CD8-positive, alpha-beta memory T cell (primary cell): ENCODE measurements at places on chromosomes 7 and 10.
A peak's percentile ranks its signal among the peaks of the same experiment; 100 is the strongest.

DNA sequence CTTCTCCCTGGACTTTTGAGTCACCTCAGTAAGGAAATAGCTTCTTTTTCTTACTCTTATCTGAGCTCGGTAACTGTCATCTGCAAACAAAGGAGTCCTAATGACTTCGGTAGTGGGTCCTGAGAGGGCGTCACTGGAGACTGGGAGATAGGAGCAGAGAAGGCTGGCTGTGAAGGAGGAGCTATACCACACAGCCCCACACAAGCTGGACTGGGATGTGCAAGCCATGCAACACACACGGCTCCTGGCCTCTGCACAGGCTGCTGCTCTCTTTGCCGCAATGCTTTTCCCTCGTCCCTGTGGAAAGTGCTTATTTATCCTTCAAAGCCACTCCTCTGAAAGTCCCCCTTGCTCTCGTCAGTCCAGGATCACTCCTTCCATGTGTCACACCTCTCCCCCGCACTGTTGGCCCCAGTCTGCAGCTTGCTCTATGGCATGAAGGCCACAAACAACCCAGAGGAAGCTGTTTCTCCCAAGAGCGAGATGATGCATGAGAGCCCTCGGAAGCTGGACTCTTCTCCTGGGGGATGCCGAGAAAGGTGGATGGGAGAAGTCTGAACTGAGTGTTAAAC lies 14.9 kb downstream of the TMEM273 start:
- DNase-seq = no peak

DNA sequence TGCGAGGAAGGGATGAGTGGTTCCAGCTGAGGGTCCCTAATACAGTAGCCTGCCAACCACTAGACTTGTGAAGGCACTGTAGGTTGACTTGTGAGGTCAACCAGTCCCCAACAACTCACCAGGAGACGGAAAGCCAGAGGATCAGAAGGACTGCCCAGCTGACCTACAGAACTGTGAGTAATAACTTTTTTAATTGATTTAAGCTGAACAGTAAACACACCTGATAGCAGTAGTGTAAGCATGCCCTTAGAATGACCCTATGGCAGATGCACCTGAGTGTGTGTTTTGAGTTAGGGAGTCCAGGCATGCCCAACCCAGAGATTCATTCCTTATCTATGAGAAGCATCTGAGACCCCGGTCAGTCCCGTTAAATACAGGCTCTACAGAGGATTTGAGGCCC lies 14.1 kb downstream of the PRLHR start:
- no peak for DNase-seq

- DNase-seq = no peak
Observed at GRCh38 chr10:106401161-106401560, 763.3 kb downstream of the SORCS1 start.

DNA sequence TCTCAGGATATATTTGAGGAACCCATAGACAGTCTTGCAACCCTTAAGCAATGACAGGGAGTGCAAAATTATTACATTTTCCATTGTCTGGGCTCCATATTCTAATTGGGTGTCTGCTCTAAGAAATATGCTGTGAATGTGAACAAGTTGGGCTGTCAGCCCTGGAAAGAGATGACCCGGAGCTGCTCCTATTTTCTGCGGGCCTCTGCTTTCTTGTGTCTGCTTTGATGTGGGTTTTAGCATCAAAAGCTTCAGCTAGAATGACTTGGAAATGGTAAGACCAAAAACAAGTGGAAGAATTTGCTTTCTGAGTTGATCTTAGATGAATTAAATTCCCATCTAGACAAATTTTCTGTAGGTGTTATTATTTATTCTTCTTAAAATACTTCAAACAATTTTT lies 343.6 kb upstream of the IGFBP3 start:
- no peak for DNase-seq

GRCh38 chr7:81833401-81833800 lies 63.6 kb upstream of the HGF start:
- no peak for DNase-seq

DNA sequence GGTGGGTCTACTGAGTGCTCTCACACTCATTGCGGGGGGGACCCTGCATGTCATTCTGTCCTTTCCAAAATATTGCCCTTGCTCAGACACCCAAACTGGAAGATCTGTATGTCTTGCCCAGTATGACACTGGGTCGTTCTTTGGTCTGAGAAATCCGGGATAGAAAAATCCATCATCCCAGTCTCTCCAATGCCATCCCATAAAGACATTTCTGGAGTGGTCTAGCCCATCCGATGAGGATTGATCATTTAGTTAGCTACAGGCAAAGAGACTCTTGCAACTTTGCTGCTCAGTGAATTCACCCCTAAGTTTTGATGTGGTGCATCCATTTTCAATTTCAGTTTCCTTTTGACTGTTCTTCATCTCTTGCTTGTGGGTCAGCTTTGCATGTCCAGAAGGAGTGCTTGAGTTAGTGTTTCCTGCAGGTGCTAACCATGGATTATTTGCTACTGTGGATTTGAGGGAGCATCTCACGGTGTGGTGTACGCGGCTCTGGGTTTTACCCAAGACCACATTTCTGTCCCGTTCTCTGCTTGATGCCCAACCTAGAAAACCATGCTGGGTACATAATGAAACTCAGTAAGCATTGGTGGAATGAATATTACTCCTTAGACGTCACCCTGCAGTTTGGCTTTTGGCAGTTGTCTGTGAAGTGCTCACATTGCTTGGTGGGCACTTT lies 247.0 kb upstream of the MKI67 start:
- no peak for DNase-seq

GRCh38 chr10:89278034-89278535 lies 23.8 kb upstream of the IFIT2 start:
- no peak for DNase-seq

- DNase-seq = no peak
Observed at GRCh38 chr10:54614072-54614471, 187.0 kb downstream of the PCDH15 start.

DNA sequence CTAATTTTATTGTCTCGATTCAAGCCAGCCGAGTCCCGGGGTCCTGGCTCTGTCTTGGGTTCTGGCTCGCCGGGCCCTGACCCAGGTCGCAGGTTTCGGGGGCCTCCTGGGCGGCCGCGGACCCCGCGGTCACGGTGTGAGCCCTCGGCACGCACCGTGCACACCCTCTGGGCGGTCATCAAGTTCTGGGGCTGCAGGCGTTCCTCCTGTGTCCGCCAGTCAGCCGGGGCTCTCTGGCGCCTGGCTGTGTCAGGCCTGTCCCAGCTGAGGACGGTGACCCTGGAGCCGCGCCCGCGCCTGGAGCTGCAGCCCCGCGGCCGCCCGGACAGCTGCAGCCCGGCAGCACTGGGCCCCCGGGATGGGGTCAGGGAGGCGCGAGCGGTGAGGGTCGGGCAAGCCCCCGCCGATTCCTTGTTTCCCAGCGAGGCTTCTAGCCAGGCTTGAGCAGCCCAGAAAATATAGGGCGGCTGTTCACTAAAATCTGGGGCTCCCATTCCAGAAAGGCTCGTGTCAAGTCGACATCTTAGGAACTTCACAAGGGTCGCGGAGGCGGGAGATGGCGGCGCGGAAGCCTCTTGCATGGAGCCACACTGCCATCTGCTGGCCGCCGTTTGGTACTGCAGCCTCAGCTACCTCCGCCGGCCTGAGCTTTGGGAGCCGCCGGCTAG lies 4.2 kb upstream of the HOXA7 start:
- DNase-seq = peak; percentile 83

DNA sequence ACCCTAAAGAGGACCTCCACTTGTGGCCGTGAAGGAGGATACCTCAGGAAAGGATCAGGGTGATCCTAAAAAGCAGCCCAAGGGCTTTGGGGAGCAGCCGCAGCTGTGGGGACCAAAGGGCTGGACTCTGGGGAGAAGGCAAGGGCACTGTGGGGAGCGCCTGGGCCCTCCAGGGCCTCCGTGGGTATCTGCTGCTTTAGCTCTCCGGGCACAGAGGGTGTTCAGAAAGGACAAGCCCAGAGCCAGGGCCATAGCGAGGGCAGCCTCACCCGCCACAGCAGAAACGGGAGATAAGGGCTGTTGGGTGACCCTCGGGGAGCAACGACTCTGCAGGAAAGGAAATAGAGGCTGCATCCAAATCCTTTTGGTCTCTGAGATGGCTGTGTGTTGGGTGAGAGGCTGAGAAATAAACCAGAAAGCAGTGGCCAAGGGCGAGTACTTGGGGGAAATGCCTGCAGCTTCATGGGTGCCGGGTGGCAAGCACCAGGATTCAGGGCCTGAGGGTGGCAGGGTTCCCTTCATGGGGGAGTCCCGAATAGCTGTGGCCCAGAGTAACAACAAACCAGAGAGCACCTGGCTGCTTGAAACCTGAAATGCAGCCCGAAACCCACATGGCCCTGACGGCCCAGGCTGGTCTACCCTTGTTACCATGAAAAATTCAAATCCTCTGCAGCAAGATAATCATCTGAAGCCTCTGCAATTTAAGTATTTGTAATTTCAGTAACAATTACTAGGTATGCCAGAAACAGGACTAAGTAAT lies 95.2 kb downstream of the VIPR2 start:
- DNase-seq = no peak

DNA sequence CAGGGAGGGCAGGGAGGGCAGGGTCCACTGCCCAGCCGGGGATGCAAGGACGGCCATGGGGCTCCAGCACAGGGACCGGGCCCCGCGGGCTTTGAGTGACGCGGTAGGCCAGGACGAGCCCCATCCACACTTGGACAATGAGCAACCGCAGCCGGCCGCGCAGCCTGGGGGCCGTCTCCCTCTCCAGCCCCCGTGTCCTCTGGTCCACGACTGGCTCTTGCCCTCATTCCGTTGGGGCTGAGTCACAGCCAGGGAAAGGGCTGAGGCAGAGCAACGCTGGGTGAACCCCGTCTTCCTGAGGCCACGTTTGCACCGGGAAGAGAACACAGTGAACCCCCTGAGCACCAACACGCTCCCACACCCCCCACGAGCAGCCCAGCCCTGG lies 23.7 kb downstream of the SHH start:
- DNase-seq = no peak

- DNase-seq = no peak
Observed at GRCh38 chr10:15730341-15730740, 10.6 kb upstream of the ITGA8 start.

- no peak for DNase-seq
Observed at GRCh38 chr7:155587486-155587885, 41.1 kb upstream of the CNPY1 start.

- DNase-seq = no peak
Observed at GRCh38 chr7:76333511-76334101, 25.2 kb downstream of the YWHAG start.
